Activated T-helper 2 cell treated with anti-CD3 and anti-CD28 coated beads, Interferon-gamma antibody, Interleukin-2, Interleukin-4, amounts not matched to agents 10 μg/mL and 5 μg/mL and 100 μg/mL, durations not matched to agents 14 hours and 24 hours and 36 hours (primary cell): ENCODE measurements at places on chromosomes 7 and 10. TPM values are rescaled to one million over a fixed set of nuclear protein-coding genes. Genes with fewer than 3 reads are reported as not detected.

GRCh38 chr10:10205906-10206305 lies 811.8 kb upstream of the CELF2 start:
- DNase-seq, result no peak

GRCh38 chr10:23343591-23344240 lies 881 bp downstream of the C10orf67 start:
- DNase-seq, result no peak

GRCh38 chr7:52450816-52451215 lies 584.6 kb upstream of the POM121L12 start:
- DNase-seq, result no peak

Gene DLX6
- total RNA-seq, result not detected in 2 replicates
